ENCODE measurements at places on chromosomes 3 and 15.

DNA sequence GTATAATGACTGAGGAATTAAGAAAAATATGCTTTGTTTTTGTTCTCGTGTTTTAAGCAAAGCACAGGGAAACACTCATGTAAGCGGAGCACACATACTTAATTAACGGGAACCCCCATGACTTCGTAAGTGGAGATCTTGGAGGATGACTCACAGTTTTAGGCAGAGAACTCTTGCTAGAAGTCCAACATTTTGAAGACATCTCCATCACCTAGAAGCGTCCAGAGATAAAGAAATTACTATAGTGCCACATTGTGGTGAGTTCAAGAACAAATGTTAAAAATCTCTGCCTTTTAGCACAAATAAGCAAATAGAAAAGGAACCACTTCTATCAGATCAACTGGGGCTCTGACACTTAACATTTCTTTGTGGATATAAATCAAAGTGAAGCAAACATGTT is 194.1 kb upstream of the ARHGEF26 start:
- no peak for DNase-seq

- no peak for DNase-seq
Measured at GRCh38 chr15:88920186-88920891, 7.2 kb upstream of the MFGE8 start.

DNA sequence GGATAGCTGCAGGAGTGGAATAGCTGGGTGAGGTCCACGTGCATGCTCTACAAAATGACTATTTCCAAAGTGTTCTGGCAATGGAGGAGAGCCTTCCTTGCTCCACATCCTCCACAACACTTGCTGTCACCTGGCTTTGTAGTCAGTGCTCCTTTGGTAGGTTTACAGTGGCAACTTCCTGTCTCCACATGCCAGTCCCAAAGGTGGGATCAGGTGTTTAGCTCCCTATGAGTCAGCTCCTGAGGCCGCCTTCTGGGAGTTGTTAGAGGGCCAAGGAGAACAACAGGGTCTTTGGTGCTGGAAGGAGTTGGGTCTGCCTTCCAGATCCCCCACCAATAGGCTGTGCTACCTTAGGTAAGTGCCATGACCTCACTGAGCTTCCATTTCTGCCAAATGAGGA is 15.3 kb upstream of the LIMD1 start:
- no peak for DNase-seq

DNA sequence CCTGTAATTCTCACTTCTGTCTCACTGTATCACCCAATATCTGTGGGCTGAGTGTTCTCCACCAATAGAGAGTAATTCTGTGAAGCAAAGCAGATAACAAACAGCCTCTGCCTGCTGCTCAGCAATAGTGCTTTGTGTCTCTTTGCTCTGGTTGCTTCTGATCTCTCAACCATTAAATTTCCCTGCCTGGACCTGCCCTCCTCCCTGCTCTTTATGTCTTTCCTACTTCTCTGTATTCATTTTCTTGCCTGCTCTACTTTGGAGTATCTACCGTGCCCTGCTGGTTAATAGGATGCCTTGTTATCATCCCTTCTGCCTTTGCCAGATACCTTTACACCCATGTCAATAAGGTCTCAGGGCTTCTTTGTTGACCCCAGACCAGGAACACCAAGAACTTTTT is 102.9 kb upstream of the CGNL1 start:
- no peak for DNase-seq

DNA sequence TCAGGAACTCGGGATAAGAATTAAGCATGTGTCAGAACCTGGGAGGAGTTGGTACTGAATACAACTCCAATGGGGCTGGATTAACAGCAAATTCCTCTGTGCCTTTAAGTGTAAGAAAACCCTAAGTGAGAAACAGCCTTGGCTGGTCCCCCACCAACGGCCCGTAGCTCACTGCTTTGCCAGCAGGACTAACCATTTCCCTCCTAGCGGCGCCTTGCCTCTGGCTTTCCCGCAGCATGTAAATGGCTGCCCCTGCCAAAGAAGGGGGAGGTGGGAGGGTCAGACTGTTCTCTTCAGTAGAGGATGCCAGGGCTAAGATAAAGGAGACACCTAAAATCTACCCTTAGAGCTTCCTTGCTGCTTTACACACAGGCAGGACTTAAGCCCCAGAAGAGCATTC is 51.0 kb upstream of the SH3GL3 start:
- DNase-seq: no peak

DNA sequence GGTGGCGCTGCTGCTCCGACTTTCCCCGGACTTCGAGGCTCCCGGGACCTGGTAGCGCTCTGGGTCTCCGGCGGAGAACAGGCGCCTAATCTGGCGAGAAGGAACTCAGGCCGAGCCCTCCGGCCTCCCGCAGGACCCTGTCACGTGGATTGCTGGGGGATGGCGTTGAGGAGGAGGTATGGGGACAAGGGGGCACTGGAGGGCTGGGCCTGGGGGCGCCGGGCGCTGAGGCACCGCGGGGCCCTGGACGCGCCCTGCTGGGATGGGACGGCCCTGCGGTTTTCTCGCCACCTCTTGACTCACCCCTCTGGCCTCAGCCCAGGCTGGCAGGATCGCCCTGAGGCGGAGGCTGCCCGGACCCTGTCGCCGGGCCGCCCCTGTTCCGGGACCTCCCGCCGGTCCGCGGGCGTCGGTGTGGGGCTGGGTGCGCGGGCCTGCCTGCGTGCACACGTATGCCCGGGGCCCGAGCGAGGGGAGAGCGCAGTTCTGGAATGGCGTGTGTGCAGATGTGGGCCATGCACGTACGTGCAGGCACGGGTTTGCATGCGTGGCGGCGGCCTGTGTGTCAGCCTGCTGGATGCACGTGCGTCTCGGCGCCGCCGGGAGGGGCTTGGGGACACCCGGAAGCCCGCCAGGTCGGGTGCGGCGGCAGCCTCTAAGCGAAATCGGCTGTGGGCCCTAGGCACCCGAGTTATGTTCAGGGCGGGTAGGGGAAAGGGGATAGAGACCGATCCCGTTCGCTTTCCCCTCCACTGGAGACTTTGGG is 752 bp downstream of the C15orf39 start:
- DNase-seq: peak; percentile 79

DNA sequence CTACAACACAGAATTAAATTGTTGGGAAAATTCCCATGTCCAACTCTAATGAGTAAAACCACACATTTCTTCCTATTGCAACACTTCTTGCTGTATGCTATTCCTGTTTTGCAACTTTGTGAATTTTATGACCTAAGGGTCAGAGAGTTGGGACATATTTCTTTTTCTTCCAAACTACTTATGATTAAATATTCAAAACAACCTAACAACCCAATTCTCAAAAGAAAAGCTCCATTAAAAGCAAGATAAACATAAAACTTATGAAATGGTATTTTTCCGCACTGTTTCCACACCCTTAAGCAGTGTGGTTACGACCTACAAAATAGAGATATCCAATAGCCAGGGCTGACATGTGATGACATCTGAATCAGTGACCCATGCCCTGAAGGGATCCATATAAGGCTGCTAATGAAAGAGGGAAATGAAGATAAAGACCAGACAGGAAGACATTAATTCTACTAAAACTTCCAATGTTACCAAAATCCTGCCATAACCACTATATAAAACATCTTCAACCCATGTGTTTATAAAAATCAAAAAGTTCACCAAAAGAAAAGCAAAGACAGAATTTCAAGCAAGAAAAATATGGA is 45.6 kb downstream of the DMXL2 start:
- DNase-seq: no peak

GRCh38 chr3:123834631-123835030 is 49.5 kb downstream of the MYLK start:
- DNase-seq: no peak

DNA sequence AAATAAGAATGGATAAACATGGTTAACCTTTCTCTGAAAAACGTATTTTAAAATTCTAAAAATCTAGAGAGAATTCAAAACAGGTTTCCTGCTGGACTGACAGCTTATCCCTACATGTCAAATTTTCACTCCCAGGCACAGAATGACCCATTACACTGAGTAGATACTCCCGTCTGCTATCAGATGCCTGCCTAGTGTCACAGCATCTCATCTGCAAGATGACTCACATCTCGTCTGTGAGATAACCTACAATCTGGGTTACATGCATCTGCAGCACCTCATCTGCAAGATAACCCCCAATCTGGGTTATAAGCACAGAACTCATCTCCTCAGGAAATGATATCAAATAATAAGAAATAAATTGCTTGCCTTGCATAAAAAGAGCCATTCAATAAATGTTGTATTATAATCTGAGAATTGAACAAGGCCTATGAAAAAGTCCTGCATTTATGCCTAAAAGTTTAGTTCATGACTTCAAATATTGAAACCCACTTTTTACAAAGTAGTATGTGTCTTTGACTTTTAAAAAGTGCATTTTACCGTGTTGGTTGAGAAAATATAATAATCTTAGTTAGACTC is 188.3 kb upstream of the THBS1 start:
- no peak for DNase-seq

GRCh38 chr15:39396979-39397615 is 183.8 kb upstream of the THBS1 start:
- no peak for DNase-seq

DNA sequence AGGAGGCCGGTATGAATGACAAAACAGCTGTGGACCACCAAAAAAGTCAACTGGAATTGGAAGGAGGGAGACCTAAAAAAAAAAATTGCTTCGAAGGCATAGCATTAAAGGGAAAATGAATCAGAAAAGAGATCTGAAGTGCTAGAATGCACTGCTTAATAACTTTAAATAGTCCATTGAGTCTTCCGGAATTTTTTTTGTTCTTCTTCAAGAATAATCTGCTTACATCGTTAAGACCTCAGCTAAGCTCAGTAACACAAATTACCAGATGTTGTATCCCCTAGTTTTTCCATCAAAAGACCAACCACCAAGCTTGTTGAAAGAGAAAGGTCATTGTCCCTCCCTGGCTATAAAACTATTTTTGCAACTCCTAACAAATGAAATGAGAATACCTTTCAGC is 560.5 kb downstream of the NR2F2 start:
- no peak for DNase-seq

GRCh38 chr3:133934996-133935842 is 39.5 kb upstream of the RAB6B start:
- no peak for DNase-seq

- DNase-seq: no peak
Measured at GRCh38 chr3:135268941-135269532, 474.0 kb downstream of the EPHB1 start.

DNA sequence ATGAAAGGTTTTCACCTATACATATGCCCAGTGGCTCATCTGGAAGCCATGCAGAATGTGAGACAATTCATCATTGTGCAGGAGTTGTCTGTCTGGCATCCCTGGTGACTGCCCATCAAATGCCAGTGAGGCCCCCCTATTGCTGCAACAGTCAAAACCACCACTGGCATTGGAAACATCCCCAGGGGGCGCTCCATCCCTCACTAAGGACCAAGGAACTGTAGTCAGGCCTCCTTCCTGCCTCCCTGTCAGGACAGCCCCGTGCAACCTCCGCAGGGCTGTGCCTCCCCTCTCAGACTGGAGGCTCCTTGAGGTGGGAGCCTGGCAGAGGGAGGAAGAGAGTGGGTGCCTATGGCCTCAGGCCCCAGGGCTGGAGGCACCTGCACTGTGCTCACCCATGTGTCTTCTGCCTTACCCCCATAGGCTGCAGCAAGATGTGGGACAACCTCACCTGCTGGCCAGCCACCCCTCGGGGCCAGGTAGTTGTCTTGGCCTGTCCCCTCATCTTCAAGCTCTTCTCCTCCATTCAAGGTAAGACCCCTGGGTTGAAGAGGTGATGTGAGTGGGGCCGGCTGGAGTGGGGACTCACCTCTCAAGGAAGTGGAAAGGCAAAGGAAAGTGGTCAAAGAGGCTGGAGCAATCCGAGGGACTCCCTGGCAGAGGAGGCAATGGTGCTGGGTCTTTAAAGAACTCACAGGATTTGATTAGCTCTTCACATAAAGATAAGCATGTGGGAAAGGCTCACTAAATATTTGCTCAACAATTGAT is 16.5 kb downstream of the VIPR1 start:
- DNase-seq: no peak

DNA sequence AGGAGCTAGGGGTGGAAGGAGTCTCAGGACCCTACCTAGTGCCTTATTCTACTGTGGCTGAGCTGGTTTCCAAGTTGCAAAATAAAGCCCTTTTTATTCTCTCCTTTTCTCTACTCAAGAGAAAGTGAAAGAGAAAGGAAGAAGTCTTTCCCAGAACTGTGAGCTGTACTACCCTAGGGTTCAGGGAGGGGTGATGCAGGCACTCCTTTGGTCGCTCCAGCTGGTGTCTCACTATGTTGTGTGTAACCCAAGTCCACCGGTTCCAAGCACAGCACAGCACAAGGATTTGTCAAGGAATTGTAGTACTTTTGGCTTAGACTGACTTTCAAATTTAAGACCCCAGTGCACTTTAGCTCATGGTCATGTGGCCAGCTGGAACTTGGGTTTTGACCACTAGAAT is 1721.7 kb downstream of the OTOL1 start:
- DNase-seq: no peak

- no peak for DNase-seq
Measured at GRCh38 chr3:25262322-25262721, 165.7 kb upstream of the RARB start.

DNA sequence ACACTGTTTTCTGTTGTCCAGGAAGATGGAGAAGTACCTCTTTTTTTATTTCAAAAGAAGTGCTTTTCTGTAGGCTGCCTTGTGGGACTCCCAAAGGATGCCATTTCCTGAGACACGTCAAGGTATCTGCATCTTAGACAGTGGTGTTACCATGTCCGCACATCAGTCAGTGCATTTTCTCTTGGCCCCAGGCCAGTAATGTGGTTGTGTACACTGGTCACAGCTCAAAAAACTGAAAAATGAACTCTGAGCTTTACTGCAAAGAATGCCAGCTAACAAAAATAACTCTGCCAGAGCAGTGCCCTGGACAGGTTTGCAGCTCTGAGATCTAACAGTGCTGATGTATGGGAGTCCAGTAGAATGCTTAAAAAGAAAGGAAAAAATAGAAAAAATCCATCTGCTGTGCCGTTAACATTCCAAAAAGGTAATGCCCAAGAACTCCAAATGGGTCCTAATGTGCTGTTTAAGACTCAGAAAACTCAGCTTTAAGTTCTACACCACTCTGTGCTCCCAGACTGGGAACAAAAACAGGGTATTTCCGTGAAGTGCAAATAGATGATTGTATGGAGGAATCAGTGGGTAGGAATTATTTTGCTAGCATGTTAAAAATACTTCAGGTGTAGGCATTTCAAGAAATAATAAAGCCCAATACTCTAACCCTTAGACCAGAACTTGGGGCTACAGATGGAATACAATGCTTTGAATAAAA is 315.9 kb downstream of the FEZF2 start:
- no peak for DNase-seq
